ENCODE measurements at places on chromosomes 7 and 10.
A peak's percentile ranks its signal among the peaks of the same experiment; 100 is the strongest.

- DNase-seq, result no peak
Observed at GRCh38 chr10:118238573-118239235, 103.4 kb downstream of the FAM204A start.

DNA sequence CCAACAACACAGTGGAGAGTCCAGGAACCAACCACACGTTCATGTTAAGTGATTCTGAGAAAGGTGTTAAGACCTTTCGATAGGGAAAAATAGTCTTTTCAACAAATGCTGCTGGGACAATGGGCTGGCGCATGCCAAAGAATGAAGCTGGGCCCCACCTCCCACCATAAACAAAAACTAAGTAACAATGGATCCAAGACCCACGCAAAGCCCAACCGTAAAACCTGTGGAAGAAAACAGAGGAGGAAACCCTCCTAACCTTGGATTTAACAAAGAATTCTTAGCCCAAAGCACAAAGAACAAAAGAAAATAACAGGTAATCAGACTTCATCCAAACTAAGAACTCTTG lies 272.8 kb downstream of the ELFN1 start:
- DNase-seq, result no peak

DNA sequence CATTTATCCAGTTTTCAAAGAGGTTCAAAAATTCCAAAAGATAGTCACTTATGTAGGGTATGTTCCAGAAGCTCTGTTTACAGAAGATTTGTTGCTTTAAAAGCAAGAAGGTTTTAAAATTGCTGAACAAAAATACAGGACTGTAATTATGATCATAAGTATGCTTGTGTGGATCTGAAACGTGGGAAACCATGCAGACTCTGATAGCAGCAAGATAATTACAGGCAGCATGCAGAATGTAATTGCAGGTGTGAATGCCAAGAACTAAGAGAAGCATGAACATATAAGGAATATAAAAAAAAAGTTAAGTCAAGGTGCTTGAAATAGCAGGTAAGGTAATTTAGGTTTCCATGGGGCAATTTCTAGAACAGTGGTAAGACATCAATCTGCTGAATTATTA lies 405.7 kb downstream of the ARL4A start:
- no peak for DNase-seq

DNA sequence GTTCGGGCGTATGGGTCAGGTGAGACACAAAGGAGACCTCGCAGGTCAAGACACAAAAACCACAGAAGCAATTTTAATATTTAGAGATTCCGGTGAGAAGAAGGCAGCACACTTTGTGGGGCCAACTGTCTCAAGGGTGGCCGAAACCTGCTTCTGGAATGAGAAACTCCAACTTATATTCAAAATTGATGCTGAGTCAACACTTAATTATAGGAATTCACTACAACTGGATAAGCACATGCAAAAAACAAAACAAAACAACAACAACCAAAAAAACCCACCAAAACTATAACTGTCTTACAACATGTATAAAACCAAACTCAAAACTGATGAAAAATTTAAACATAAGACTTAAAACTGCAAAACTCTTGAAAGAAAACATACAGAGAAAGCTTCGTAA lies 593.3 kb downstream of the POM121L12 start:
- DNase-seq, result no peak

- no peak for DNase-seq
Observed at GRCh38 chr10:124659380-124659779, 84.8 kb downstream of the FAM53B start.

GRCh38 chr7:5437987-5438386 lies 14.4 kb upstream of the TNRC18 start:
- no peak for DNase-seq

GRCh38 chr10:75654772-75655171 lies 223.3 kb downstream of the LRMDA start:
- no peak for DNase-seq

DNA sequence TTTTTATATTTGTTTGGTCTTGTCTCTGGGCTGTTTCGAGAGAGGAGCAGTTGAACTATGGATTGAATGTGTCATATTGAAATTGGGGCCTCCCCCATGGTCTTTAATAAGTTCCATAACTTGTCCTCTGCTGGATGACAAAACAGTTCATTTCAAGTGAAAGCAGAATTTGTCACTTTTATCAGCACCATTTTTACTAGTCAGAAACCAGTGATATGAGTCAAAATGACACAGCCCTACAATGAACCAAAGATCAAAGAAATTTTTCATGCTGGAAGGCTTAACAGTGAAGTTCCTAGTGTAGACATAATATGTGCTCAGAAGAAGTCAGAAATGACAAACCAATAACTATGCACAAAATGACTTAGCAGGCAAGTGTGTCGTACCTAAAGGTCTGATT lies 133.6 kb upstream of the VWC2 start:
- no peak for DNase-seq

DNA sequence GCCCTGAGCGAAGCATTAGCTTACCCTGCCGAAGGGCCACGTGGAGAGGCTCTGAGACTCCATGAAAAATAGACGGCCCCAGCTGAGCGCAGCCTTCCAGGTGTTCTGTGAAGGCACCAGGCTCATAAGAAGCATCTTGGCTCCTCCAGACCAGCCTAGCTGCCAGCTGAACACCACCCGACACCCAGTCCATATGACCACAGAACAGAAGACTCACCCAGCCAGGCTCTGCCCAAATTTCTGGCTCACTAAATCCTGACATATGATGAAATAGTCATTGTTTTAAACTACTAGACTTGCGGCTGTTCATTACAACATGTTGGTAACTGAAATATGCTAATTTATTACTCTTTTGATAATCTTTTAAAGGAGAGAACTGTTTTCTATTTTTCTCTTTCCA lies 99.5 kb upstream of the ABI1 start:
- no peak for DNase-seq

DNA sequence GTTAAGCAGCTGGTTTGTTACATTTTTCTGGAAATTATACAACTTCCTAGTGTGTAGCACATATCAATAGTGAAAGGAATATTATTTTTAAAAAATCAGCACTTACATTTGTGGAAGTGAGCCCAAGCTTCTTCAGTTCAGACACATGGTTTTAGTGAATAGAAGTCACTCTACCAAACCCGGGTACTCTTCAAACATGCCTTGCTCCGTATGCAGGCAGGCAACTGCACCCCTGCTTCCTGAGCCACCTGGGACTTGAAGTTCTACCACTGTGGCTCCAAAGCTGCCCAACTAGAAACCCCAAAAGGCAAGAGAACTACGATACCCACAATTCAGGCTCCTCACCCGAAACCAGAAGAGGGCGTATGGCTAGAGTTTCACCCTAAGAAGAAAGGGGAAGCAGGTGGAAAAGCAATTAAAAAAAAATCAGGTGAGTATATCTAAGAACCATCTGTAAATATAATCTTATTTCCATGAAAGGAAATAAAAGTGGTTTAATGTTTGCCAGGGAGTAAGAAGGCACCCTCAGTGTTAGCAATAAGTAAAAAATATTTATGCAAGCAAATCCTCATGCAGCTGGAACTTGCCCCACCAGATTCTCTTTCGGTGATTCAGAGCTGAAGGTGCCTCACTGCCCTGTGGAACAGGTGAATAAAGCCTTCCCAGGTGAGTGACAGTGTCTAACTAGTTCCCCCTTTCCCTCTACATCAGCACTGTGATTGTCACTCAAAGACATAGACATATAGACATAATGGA lies at the start of gene MACC1:
TSS of gene MACC1 (minus strand) at position 192 of the 756 bp plus-strand sequence. CDS start 55,522 bp downstream, outside the sequence.
- peak; percentile 46 for DNase-seq

- no peak for DNase-seq
Observed at GRCh38 chr10:63887023-63887589, 365.9 kb downstream of the REEP3 start.

DNA sequence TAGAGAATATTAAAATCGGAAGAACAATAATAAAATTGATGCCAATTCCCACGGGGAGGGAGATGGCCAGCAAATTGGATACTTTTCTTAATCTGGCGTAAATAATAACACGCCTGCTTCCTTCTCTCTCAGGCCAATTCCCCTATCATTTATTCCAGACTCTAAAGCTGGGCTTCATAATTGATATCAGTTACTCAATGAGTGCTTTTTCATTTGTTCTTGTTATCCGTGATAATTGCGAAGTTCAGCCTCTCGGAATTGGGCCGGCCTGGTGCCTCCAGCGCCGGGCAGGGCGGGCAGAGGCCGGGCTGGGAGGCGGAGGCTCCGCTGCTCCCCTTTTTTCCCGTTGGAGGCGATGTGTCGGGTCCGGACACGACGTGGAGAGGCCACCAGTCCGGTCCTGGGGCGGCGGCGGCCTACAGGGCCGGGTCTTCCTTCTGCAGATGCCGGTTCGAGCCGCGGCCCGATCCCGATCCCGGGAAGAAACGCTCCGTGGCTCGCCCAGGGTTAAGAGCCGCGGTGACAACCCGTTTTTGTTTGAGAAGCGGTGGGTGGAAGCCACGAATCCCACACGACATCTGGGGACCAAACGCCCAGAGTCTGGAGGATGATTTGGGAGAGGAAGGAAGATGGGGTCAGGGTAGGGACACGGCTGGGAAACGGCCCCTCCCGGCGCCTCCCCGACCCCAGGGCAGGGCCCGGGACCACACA lies 13.6 kb downstream of the UNCX start:
- no peak for DNase-seq

DNA sequence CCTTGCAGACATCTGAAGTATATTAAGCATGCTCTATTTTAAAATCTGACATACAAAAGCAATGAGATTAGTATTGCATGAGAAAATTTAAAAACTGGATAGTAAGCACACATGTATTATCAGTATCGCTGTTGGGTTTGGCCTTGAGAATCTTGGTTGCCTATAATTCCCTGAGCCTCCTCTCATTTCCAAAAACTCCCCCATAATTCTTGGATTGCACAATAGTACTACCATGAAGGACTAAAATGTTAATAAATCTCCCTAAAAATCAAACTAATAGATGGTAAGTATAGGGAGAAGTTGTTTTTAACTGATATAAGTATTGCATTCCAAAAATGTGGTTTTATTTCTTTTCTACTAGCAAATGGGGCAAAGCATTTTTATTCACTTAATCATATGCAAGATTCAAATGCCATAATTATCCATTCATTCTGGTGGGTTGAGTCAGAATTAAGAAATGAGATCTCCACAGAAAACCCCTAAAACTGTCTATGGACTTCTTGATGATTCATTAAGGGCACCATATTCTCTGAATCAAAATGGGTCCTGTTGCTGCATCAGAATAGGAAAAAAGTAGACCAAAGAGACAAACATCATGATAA lies 10.3 kb upstream of the VIM start:
- no peak for DNase-seq

GRCh38 chr10:52637592-52637991 lies 135.0 kb downstream of the MBL2 start:
- no peak for DNase-seq

GRCh38 chr10:29243750-29244149 lies 45.1 kb upstream of the LYZL1 start:
- no peak for DNase-seq

DNA sequence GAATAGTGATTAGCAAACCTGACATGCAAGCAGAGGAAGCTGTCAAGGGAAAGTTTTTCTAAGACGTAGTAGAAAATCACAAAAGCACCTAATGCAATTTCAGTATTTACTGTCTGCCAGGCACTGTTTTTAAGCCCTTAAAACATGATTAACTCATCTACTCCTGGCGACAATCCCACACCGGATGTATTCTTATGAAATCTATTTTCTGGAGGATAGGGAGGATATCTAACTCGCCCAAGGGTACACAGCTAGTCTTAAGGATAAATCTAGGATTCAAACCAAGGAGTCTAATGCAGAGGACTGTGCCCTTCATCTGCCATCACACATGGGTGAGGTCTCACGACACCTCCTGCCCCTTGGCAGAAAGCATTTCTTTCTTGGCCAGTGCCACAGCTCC lies 47.8 kb upstream of the FIGNL1 start:
- DNase-seq, result no peak

DNA sequence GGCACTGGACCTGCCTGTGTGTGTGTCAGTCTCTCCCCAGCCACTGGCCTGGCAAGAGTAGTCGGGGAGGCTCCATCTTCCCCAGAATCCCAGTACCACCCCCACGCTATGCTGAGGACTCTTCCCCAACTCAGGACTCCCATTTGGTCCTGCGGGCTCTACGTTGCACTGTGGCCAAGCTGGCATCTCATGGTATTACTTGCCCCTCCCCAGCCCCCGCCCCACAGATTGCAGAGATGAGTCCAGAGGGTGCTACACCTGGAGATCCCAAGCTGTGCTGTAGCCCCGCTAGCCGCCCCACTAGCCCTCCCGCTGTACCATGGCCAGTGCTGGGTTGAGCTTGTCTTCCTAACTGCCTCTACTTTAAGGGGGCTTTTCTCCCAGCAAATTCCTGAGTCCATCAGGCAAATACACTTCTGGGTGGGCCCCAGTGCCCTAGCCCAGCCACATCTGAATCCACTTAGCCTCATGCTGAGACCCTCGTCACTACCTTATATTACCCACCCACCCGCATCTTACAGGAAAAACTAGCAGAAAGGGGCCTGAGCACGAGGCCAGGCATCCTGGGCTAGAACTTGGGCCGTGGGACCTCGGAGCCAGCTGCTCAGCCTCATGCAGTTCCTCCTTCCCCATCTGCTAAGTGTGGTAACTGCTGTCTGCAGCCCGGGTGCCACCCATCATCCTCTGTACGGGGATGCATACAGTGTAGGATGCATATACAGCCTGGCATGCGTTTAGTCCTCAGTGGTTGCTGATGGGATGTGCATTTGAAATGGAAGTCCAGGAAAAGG lies 65.8 kb upstream of the CACUL1 start:
- no peak for DNase-seq

GRCh38 chr10:61961278-61961677 lies 59.8 kb downstream of the ARID5B start:
- DNase-seq, result peak; percentile 26
